ENCODE measurements at places on chromosomes 13 and 19. TPM values are rescaled to one million over a fixed set of nuclear protein-coding genes. Genes with fewer than 3 reads are reported as not detected.

BCAM gene
- polyA plus RNA-seq: 730 TPM

SMIM44 gene
- polyA plus RNA-seq: not detected

NBEA gene
- polyA plus RNA-seq: 16.8 TPM

CYP4F3 gene
- 0.89 TPM for polyA plus RNA-seq

MYH14 gene
- polyA plus RNA-seq: 18.7 TPM

TTC9B gene
- 0.09 TPM for polyA plus RNA-seq

ZNF787 gene
- 25.0 TPM for polyA plus RNA-seq

KIR3DL2 gene
- polyA plus RNA-seq: not detected

SERP2 gene
- 13.0 TPM for polyA plus RNA-seq

SPTBN4 gene
- 1.6 TPM for polyA plus RNA-seq

MISP3 gene
- polyA plus RNA-seq: 6.4 TPM

NLRP11 gene
- 0.11 TPM for polyA plus RNA-seq

KANK2 gene
- polyA plus RNA-seq: 134 TPM

FUT6 gene
- 12.0 TPM for polyA plus RNA-seq

PDE4C gene
- polyA plus RNA-seq: 1.4 TPM

KCNC3 gene
- 30.1 TPM for polyA plus RNA-seq

ZNF541 gene
- polyA plus RNA-seq: 0.30 TPM

CEACAM5 gene
- 0.08 TPM for polyA plus RNA-seq

ZNF575 gene
- polyA plus RNA-seq: 2.6 TPM

LSM7 gene
- polyA plus RNA-seq: 72.9 TPM

LIM2 gene
- 0.66 TPM for polyA plus RNA-seq

RASIP1 gene
- 17.3 TPM for polyA plus RNA-seq

TGFBR3L gene
- 0.60 TPM for polyA plus RNA-seq

POGLUT2 gene
- polyA plus RNA-seq: 46.7 TPM

ITGBL1 gene
- 0.73 TPM for polyA plus RNA-seq

ZNF607 gene
- 12.6 TPM for polyA plus RNA-seq

CGB8 gene
- not detected for polyA plus RNA-seq

DLEU7 gene
- 1.6 TPM for polyA plus RNA-seq

PSG11 gene
- not detected for polyA plus RNA-seq

ADGRL1 gene
- polyA plus RNA-seq: 60.6 TPM

ZNF805 gene
- polyA plus RNA-seq: 6.9 TPM

FGF9 gene
- polyA plus RNA-seq: 5.7 TPM

GPR12 gene
- polyA plus RNA-seq: not detected

IRGC gene
- polyA plus RNA-seq: not detected

FREM2 gene
- polyA plus RNA-seq: 2.4 TPM

KLK4 gene
- not detected for polyA plus RNA-seq

MPV17L2 gene
- polyA plus RNA-seq: 9.0 TPM

NCCRP1 gene
- polyA plus RNA-seq: 3.9 TPM
